Activated gamma-delta T cell treated with anti-CD3 and anti-CD28 coated beads, Interleukin-2, amount 50 U/mL, for 16 hours (primary cell): ENCODE measurements at places on chromosomes 3 and 15.

GRCh38 chr3:27649277-27649676 lies 72.8 kb downstream of the EOMES start:
- no peak for DNase-seq

- peak; percentile 61 for DNase-seq
Observed at GRCh38 chr15:66946578-66947164, 118.7 kb upstream of the SMAD3 start.

- no peak for DNase-seq
Observed at GRCh38 chr15:39177561-39177960, 403.3 kb upstream of the THBS1 start.

- no peak for DNase-seq
Observed at GRCh38 chr3:172133838-172134237, 94.5 kb downstream of the FNDC3B start.

DNA sequence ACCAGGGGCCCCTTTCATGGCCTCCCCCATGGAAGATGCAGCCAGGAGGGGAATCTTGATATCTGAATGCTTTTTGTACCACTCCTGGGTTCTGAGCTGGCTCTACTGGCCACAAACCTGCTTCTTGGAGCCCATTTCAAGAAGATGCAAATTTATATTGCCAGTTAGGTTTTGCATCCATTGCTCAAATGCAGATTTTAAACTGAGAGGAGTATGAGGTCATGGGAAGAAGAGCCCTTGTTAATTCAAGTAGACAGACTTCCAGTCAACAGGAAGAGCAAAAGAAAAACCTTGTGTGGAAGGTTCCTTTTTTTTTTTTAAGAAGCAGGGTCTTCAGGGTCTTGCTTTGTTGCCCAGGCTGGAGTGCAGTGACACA lies 133.5 kb downstream of the PDZRN3 start:
- no peak for DNase-seq

DNA sequence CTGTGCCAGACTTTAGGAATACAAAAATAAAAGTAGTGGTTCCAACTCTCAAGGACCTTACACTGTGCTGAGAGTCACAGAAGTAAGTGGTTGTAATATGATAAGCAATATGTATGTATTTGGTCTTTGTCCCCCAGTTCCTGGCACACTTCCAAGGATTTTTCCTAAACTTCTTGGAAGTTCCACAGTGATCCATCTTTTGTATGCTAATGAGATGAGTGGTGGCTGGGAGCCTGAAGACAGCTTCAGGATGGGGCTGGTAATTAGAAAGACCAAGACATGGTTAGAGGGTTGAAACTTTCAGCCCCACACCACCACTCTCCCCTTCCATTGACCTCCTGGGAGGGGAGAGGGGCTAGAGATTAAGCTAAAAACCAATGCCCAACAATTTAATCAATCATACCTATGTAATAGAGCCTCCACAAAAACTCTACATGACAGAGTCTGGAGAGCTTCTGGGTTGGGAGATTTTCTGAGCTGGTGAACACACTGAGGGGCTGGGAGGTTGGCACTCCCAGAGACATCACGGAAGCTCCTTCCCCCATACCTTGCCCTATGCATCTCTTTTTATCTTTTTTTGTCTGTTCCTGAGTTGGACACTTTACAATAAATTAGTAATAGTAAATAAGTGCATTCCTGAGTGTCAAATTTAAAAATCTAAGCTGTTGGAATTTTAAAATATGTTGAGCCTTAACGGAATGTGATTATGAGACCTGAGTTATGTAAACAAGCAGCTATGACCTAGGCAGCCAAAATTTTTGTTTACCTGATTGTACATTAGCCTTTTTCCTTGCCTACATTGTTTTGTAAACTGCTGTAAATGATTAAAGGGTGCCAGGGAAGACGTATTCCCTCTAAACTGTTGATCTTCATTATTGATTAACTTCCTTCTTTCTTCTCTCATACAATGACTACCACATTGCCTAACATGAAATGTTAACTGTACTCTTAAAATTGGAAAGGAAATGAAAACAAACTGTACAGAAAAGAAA lies 24.3 kb downstream of the CD200R1L start:
- DNase-seq, result no peak

GRCh38 chr3:69411346-69411745 lies 25.5 kb upstream of the FRMD4B start:
- DNase-seq, result no peak

DNA sequence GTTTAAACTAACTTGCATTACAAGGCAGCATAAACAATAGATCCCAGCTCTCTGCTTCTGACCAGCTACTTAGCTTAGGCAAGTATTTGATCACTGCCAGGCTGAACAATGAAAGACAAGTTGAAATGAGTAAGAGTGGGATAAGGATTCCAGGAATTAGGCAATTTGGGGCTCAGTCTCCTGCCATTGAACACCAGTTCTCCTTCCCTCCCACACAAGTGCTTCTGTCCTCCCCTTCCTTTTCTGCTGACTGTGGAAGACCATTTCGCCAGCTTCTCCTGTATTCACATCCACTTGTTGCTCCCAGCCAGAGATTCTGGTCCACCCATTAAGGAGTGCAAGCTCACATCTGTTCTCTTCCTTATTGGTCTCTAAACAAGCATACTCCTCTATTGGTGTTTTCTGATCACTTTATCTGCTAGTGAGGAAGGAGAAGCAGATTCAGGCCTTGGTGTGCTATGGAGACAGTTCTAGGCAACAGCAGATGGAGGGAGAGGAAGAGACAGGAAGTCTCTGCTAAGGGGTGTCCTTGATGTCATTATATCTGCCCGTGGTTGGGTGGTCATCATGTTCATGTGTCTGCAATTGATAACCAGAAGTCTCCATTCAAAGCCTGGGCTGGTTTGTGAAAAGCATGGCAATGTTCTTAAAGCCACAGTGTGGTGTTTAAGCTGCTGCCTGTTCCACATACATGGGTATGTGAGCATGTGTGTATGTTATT lies 121.5 kb downstream of the PLCL2 start:
- DNase-seq, result no peak

DNA sequence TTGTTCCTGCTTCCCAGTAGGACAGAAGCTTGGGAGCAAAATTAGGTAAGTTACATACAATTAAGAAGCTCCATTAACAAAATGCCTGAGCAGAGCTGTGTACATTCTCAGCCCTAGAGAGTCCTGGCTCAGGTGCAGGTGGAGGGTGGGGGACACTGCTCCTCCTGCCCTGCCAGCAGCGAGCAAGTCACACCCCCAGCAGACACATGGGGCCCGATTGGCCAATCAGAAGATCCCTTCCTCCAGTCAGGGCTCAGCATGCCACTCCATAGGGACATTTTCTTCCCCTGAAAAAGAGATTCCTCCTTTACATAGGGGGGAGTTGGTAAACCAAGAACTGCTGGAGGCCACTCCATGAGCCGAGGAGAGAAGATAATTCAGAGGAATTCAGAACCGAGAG lies 62.1 kb downstream of the PLXNA1 start:
- no peak for DNase-seq

GRCh38 chr3:145817870-145818483 lies 343.0 kb downstream of the PLOD2 start:
- no peak for DNase-seq

DNA sequence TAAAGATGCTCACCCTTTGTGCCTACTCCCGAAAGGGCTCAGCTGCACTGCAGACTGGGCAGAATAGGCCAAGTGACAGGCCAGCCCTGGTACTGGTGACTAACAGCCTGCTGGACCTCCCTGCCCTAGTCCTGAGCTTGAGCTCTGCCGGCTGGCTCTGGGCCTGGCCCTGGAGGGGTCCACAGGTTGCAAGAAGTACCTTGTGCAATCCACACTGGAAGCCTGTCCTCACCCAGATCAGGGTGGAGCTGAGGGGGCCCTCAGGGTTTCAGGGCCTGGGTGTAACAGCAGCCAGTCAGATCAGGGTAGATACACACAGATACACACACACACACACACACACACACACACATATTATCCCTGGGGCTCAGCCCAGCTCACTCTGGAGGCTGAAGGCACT lies 27.3 kb upstream of the PLA2G4D start:
- no peak for DNase-seq

DNA sequence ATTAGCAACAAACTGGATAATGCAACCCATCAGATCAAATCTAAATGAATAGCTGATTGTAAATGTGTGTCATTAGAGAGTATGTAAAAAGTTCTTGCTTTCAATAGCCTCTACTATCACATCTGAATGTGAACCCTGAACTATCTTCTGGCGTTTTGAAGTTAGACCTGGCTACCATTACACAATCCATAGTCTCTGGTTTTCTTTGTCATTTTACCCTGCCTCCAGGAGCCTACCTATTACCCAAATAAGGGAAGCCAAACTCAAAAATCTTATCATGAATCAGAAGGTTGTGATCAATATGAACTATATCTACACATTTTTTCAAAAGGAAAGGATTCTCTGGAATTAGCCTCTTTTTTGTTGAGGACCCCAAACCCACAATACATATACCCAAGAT lies 31.8 kb downstream of the PCYT1A start:
- DNase-seq, result no peak

DNA sequence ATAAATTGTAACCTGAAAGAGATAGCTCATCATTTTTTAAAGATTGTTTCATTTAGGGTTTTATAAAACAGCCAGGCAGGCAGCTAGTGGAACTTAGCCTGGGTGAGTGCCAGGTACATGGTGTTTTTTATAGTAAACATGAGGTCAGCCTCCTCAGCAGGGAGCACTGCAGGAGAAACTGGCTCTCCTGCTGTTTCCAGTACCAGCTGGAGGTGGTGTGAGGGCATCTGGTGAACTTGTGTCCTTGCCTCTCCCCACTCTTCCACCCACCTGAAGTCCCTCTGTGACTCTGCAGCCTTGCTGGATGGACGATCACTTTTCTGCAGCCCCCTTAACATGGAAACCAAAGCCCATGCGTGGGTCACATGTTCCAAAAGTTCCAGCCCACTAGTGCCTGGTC lies 128.4 kb downstream of the FAM174B start:
- DNase-seq, result no peak

- no peak for DNase-seq
Observed at GRCh38 chr3:127431066-127431465, 143.2 kb upstream of the PRR20G start.

GRCh38 chr3:111607240-111607920 lies 12.2 kb upstream of the ZBED2 start:
- DNase-seq, result no peak

- DNase-seq, result no peak
Observed at GRCh38 chr15:74519311-74519710, 21.7 kb upstream of the ARID3B start.

- no peak for DNase-seq
Observed at GRCh38 chr3:1576047-1576446, 483.2 kb downstream of the CNTN6 start.

DNA sequence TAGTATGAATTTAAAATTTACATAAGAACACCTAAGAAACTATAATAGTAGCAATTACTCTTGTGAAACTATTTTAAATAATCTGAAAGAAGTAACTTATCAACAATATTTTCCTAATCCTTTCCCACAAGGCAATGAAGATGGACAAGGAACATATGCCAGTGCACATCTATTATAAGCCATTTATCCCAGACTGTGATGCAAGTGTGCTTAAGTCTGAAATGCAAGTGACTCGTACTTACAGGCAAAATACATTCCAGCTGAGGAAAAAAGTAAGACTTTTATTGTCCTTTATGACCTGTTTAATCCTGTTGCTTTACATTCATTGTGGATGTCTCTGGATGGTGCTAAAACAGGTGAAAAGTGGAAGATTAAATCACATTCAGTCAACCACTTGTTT lies 709.4 kb downstream of the ZNF385D start:
- no peak for DNase-seq

DNA sequence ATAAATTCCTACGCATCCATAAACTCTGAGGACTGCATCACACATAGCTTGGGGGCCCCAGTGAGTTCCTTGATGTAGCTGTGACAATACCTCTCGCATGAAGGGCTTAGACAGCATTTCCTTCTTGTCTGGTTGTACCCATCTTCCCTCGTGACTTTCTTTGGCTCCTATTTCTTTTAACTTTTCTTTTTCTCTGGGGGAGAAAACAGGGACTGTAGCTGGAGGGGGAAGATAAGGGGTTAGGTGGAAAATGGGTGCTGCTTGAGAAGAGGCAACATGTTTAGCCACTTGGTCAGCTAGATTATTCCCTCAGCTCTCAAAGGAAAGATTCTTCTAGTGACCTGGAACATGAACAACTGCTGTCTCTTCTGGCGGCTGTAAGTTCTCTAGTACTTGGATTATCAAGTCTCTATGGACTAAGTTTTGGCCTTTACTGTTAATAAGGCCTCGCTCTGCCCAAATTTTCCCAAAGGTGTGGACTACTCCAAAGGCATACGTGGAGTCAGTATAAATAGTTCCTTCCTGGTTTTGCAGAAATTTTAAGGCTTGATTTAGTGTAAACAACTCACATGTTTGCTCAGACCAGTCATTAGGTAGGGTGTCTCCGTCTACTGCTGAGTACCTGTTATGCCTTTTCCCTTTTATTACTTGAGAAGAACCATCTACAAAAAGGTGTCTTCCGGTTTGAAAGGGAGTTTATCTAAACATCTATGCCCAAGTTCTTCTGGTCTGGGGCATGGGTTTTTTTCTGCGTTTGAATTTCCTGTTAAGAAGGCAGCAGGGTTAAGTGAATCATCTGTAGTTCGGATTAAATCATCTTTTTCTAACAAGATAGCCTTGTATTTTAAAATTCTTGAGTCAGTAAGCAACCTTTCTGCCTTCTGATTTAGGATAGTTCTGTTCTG lies 21.0 kb upstream of the ATG7 start:
- no peak for DNase-seq

- no peak for DNase-seq
Observed at GRCh38 chr3:167978486-167978885, 117.2 kb downstream of the GOLIM4 start.

DNA sequence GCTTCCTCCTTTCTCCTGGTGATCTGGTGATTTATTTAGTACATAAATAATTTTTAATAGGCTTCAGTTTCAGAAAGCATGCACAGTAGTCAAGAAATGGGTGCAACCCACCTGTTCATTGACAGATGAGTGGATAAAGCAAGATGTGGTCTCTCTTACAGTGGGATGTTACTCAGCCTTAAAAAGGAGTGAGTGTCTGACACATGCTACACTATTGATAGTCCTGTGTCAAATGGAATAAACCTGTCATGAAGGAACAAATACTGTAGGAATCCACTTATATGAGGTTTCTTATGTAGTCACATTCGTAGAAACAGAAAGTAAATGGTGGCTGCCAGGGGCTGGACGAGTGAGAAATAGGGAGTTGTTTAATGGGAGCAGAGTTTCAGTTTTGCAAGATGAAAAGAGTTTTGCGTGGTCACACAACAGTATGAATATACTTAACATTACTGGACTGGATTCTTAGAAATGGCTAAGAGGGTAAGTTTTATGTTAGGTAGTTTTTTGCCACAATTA lies 56.0 kb upstream of the PPARG start:
- DNase-seq, result no peak
